Activated CD4-positive, alpha-beta T cell treated with anti-CD3 and anti-CD28 coated beads, Interleukin-2, amount 50 U/mL, for 16 hours (primary cell): ENCODE measurements at places on chromosomes 3 and 15.

DNA sequence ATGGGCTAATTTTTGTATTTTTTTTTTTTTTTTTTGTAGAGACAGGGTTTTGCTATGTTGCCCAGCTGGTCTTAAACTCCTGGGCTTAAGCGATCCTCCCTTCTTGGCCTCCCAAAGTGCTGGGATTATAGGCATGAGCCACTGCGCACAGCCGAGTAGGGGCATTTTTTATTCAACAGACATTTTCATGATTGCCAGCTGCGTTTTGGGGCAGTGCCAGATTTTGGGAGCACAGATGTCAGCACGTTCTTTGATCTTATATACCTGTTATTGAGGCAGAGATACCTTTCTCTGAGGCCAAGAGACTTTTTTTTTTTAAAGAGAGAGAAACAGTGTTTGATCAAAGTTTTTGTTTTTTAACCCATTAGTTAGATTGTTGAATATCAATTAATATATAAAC is 16.8 kb downstream of the NEO1 start:
- DNase-seq: no peak

DNA sequence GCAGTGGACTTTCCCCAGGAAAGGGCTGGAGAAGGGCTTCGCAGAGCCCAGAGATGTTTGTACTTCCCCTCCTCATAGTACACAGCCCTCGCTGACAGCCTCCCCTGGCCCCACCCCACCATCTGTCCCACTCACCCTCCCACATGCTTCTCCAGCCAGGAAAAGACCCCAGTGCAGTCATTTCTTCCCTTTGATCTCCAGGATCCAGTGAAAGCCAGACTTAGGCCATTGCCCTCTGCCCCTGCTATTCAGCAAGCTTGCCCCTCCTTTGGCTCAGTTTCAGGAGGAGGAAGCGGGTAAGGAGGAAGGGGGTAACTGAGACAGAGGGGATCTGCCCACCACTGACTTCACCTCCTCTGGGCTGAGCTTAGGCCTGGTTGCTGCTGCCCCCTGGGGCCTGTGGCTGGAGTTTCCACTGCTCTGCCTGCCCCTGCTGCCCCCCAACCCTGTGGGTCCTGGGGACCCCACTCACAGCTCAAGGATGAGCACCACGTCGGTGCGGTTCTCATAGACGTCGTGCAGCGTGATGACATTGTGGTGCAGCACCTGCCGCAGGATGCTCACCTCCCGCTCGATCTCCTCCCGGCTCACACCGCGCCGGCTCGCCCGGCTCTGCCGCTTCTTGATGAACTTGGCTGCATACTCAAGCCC is 63.1 kb downstream of the DAPK2 start:
- DNase-seq: no peak

GRCh38 chr3:151434151-151434890 is 26.5 kb downstream of the IGSF10 start:
- DNase-seq: no peak

- no peak for DNase-seq
These were observed 816.3 kb upstream of the SEMA6D start for GRCh38 chr15:46901001-46901400.

DNA sequence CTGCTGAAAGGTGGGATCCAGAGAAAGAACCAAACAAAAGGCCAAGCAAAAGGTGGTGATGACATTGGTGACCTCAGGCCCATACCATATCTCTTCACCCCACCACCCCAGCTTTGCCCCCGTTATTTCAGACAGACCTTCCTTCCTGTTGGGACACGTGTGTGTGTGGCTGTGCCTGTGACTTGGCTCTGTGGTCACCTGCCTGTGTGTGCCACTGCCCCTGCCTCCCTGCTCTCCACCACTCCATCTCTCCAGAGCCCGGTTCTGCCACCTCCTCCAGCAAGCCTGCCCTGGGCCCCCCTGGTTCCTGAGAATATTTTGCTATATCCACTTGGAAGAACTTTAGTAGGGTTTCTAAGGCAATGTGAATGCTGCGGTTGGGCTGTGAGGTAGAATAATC is 28.6 kb upstream of the TLE3 start:
- DNase-seq: no peak

DNA sequence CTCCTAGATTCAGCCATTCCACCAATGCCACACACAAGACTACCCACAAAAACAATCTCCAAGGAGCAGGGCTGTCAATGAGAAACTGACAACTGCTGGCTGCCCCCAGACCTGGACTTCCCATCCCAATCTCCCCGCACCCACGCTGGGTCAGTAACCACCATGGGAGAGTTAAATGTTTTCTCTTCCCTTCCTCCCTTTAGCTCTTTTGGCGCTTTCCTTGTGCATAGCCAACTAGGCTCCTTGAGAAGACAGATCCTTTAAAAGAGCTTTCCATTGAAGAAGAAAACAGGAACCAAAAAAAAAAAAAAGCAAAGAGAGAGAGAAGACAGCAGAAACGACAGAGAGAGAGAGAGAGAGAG is 8.3 kb downstream of the BCL6 start:
- no peak for DNase-seq

DNA sequence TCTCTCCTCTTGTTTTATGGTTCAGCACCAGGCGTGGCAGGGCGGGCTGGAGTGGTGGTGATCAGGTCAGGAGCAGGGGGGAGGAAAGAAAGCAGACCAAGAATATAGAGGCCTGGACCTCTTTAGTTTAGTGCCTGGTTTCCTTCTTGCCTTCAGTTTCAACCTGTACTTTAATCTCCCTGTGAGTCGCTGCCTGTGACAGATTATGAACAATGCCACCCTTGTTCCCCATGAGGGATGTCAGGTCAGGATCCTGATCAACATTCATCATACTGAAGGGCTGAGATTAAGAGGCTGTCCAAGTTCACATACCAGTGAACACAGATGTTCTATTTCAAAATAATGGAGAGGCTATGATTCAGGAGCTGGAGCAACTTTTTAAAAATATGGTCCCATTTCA is 11.4 kb downstream of the ENTPD3 start:
- no peak for DNase-seq
